ENCODE measurements at places on chromosomes 12 and 14. TPM values are rescaled to one million over a fixed set of nuclear protein-coding genes. Genes with fewer than 3 reads are reported as not detected.

DNA sequence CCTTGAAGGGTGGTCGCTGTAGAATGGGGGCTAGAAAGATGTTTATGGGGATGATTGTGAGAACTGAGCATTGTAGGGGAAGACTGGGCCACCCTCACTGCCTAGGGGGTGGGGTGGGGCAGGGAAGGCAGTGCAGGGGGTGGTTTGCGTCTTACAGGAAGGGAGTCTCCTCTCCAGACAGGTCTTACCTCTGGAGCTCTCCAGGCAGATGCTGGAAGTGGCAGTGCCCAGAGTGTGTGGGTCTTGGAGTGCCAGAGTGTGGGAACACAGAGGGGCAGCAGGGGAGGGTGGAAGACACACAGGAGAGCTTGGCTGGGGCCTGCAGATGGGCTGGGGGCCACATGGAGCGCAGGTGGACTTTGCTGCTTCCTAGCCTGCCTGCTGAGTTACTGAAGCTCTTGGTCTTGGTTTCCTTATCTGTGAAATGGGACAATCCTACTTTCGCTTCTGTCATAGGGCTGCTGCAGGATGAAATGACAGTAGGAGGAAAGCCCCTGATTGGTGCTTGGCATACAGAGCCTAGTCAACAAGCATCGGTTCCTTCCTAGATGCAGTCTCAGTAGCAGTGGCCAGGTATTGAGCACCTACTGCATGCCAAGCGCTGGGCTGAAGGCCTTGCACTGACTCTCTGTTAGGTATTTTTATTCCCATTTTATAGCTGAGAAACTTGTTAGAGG, 118.3 kb downstream of the SLC25A47 start:
- peaks cover 5% of the 10 kb centered on the region for H3K27me3 ChIP-seq
- H3K4me1 ChIP-seq = peaks cover 80% of the 10 kb centered on the region
- DNase-seq = no peak

DNA sequence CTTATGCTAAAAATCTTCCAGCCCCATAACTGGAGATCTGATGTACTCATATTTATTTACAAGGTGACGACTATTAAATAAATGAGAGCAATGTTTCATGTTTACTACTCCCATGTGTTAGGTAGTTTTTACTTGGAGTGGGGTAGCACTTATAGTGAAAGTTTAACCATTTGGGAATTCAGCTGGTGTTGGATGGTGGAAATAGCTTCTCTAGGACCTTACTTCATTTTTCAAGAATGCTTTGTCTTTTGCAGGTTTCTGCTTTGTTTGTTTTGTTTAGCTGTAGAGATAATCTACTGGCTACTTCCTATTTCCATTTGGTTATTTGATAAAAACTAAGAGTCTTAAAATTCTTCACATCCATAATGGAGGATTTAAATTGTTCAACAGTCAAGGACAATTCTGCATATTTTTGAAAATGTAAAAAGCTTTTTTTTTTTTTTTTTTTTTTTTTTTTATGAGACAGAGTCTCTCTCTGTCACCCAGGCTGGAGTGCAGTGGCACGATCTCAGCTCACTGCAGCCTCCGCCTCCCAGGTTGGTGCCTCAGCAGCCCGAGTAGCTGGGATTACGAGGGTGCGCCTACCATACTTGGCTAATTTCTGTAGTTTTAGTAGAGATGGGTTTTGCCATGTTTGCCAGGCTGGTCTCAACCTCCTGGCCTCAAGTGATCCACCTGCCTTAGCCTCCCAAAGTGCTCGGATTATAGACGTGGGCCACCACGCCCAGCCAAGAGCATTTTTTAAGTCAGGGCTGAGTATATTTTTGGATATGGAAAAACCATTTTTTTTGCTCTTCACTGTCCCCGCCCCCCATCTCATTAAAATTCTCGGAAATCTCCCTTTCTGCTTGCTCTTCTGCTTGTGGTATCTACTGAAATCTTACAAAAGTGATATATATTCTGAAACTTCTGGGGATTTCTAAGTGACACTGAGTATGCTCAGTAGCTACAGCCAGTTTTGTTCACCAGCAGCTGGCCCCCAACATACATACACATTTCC, 1.4 kb upstream of the ABCD2 start:
- H3K4me1 ChIP-seq = no peaks in the 10 kb centered on the region
- H3K27ac ChIP-seq = no peak overlapping the region
- H3K4me3 ChIP-seq = no peak overlapping the region

- no peaks in the 10 kb centered on the region for H3K36me3 ChIP-seq
- H3K4me1 ChIP-seq = peaks cover 69% of the 10 kb centered on the region
- H3K4me3 ChIP-seq = peak overlapping the region; percentile 79
- no peaks in the 10 kb centered on the region for H3K27me3 ChIP-seq
- DNase-seq = peak; percentile 99
These were observed 92.7 kb downstream of the LRRC74A start for GRCh38 chr14:76918782-76919394.

- no peaks in the 10 kb centered on the region for H3K36me3 ChIP-seq
- peaks cover under 1% of the 10 kb centered on the region for H3K27me3 ChIP-seq
- peaks cover 21% of the 10 kb centered on the region for H3K4me1 ChIP-seq
- H3K4me3 ChIP-seq = no peak overlapping the region
These were observed 385.3 kb upstream of the DDHD1 start for GRCh38 chr14:53538316-53538881.

GRCh38 chr14:103856105-103856504, 8.7 kb upstream of the PPP1R13B start:
- H3K27ac ChIP-seq = no peak overlapping the region
- H3K36me3 ChIP-seq = no peaks in the 10 kb centered on the region
- H3K27me3 ChIP-seq = peaks cover 14% of the 10 kb centered on the region
- H3K4me3 ChIP-seq = no peak overlapping the region
- DNase-seq = no peak

DNA sequence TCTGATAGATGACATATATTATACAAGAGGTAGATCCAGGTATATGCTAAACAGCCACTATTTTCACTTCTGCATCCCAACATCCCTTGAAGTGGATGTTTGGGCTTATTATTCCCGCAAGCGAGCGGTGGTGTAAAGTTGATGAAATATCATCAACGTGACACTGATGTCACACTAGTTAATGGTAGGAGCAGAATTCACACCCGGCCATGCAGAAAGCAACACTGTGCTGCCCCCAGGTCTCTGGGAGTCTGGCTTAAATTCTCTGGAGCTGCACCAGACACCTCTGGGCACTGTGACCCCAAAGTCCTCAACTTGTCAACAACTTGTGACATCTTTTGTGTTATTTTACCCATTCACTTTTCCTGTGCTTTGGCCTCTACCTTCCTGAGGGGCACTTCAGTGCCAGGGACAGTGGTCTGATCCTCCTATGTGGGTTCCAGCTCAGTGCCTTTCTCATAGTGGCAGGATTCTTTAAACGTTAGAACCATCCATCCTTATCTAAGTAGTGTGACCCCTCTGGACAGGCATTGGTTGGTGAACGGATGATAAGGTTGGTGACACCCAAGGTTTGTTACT, 952 bp downstream of the DRAM1 start:
- H3K4me3 ChIP-seq = peak overlapping the region; percentile 96
- H3K27ac ChIP-seq = peak overlapping the region; percentile 94
- DNase-seq = no peak
- peaks cover 39% of the 10 kb centered on the region for H3K36me3 ChIP-seq
- peaks cover 49% of the 10 kb centered on the region for H3K4me1 ChIP-seq
- H3K27me3 ChIP-seq = no peaks in the 10 kb centered on the region

GRCh38 chr12:130981074-130981742, 27.5 kb downstream of the ADGRD1 start:
- H3K27ac ChIP-seq = no peak overlapping the region
- no peaks in the 10 kb centered on the region for H3K27me3 ChIP-seq
- no peaks in the 10 kb centered on the region for H3K36me3 ChIP-seq
- no peaks in the 10 kb centered on the region for H3K4me1 ChIP-seq

DNA sequence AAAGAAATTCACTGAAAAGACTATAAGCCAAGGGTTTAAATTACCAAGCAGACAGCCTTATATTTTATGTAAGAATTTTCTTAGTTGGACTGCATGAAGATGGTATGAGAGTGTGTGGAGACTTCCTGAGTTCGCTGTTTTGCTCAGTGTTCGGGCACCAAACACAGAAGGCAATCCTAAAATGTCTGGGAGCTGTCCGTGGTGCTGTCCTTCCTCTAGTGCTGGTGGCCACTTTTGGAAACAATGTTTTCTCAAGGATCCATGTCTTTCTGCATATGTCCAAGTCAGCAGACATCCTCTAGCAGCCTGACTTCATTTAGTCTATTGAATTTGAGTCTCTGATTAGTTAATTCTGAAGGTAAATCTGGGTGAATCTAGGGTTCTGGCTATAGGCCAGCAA, 135.8 kb downstream of the SLC8A3 start:
- DNase-seq = no peak
- H3K27ac ChIP-seq = no peak overlapping the region
- no peaks in the 10 kb centered on the region for H3K36me3 ChIP-seq
- H3K4me1 ChIP-seq = no peaks in the 10 kb centered on the region
- H3K27me3 ChIP-seq = peaks cover 3% of the 10 kb centered on the region

DNA sequence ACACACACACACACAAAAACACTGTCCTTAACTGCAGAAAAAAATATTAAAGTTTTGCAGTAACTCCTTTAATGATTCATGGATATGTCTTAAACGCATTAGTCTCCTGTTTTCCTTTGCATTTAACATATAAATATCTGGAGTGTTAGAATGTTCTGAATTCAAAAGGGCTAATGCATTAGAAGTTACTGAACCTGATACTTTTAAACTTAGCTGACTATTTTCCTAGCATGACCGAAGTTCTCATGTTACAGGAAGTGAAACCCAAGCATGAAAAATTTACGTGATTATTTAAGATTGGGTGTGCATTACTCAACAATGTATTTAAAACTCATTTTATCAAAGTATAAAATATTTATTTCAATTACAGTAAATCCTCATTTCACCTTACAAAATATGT, 791.2 kb downstream of the FLRT2 start:
- H3K4me1 ChIP-seq = no peaks in the 10 kb centered on the region
- peak; percentile 6 for DNase-seq
- H3K27me3 ChIP-seq = no peaks in the 10 kb centered on the region
- H3K27ac ChIP-seq = no peak overlapping the region
- no peaks in the 10 kb centered on the region for H3K36me3 ChIP-seq
- H3K4me3 ChIP-seq = no peak overlapping the region

- peaks cover 38% of the 10 kb centered on the region for H3K4me1 ChIP-seq
- H3K4me3 ChIP-seq = no peak overlapping the region
- no peak for DNase-seq
- no peak overlapping the region for H3K27ac ChIP-seq
- H3K27me3 ChIP-seq = no peaks in the 10 kb centered on the region
These were observed 277.2 kb downstream of the AKAP6 start for GRCh38 chr14:32606301-32606700.

DNA sequence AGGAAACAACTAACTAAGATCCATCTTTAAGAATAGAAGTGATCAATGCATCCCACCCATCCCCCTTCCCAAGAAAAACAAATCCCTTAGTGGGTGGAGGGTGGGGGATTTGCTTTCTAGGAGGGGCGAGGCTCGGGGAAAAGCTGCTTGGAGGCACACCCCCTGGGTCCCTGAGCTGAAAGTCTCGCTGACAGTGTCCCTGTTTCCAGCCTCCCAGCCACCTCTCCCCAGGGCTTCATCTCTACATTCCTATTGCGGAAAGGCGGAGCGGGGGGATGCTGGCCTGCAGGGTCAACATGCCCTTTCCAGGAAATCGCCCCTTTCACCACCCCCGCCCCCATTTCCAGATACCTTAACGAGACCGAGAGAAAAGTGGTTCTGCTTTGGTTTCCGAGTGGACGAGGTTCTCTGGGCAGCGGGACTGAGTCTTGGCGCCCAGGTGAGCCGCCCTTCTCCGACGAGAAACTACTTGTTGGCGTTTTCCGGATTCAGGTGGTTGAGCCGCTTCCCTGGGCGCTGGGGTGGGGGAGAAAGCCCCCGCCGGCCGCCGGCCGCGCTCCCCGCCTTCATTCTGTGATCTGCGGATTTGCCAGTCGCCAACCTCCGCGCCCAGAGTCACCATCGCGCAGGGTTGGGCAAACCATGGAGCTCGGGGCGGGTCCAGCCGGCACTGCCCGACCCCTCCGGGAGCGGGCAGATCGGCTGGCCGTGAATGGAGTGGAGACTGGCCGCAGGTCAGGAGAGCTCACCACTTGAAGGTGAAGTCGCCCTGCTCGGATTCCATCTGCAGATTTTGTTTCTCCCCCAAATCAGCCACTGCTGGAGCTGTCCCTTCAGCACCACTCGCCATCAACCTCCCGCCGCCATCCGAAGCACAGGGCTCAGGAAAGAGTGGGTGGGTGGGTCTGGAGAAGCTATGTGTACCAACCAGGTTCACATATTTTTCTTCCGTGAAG, 505 bp downstream of the KCNC2 start:
- peaks cover 20% of the 10 kb centered on the region for H3K27me3 ChIP-seq
- no peak overlapping the region for H3K27ac ChIP-seq
- H3K4me1 ChIP-seq = no peaks in the 10 kb centered on the region
- H3K4me3 ChIP-seq = no peak overlapping the region
- no peak for DNase-seq

- peaks cover 35% of the 10 kb centered on the region for H3K27me3 ChIP-seq
- H3K36me3 ChIP-seq = no peaks in the 10 kb centered on the region
- H3K4me1 ChIP-seq = no peaks in the 10 kb centered on the region
- H3K27ac ChIP-seq = no peak overlapping the region
These were observed 32.9 kb downstream of the CALM1 start for GRCh38 chr14:90429754-90430153.

DNA sequence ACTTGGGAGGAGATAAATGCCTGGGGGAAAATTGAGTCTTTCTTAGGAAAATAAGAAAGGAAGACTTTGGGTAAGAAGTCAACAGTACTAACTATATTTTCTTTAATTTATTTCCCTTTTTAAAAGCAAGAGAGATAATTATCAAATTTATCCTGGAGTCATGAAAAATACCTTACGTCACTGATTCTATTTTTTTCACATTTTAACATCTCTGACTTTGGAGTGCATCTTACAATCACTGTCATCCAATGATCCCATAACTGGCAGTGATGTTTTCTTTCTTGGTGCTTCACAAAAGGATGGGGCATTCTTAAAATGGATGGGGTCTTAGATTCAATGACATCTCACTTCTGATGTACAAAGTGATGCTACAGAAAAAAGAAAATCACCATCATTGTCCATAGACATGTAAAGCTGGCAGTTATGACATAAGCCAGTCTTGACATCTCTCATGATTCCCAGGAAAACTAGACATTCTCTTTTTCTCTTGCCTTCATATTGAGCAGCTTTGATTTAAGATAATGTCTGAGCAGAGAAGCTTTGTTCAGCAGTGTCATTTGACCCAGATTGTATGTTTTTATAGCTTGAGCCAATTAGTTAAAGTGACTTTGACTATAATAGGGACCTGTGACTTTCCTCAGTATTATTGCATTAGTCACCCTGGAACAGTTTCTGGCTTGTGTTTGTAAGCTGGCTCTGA, 236.2 kb downstream of the EGLN3 start:
- peak; percentile 54 for DNase-seq
- no peak overlapping the region for H3K4me3 ChIP-seq
- peaks cover 5% of the 10 kb centered on the region for H3K36me3 ChIP-seq

- H3K4me1 ChIP-seq = 0 out of 2 replicates have a peak, but pooled peaks cover 5% of the 10 kb centered on the region
- no peak overlapping the region for H3K4me3 ChIP-seq
- H3K36me3 ChIP-seq = no peaks in the 10 kb centered on the region
These were observed 2.9 kb upstream of the PDE1B start for GRCh38 chr12:54546511-54546910.

KRT73 gene
- total RNA-seq = not detected

KCNJ8 gene
- total RNA-seq = 0.72 TPM

SYCP3 gene
- total RNA-seq = 0.15 TPM

KHNYN gene
- total RNA-seq = 28.4 TPM

CELA1 gene
- not detected for total RNA-seq

GDF3 gene
- total RNA-seq = not detected

Data from HFFc6 (cell line).